ENCODE measurements at places on chromosomes 5 and 9.

- DNase-seq = peak; percentile 25
Observed at GRCh38 chr9:131709771-131710431, 30.0 kb downstream of the RAPGEF1 start.

- DNase-seq = no peak
Observed at GRCh38 chr9:130110596-130111021, 56.9 kb downstream of the GPR107 start.

DNA sequence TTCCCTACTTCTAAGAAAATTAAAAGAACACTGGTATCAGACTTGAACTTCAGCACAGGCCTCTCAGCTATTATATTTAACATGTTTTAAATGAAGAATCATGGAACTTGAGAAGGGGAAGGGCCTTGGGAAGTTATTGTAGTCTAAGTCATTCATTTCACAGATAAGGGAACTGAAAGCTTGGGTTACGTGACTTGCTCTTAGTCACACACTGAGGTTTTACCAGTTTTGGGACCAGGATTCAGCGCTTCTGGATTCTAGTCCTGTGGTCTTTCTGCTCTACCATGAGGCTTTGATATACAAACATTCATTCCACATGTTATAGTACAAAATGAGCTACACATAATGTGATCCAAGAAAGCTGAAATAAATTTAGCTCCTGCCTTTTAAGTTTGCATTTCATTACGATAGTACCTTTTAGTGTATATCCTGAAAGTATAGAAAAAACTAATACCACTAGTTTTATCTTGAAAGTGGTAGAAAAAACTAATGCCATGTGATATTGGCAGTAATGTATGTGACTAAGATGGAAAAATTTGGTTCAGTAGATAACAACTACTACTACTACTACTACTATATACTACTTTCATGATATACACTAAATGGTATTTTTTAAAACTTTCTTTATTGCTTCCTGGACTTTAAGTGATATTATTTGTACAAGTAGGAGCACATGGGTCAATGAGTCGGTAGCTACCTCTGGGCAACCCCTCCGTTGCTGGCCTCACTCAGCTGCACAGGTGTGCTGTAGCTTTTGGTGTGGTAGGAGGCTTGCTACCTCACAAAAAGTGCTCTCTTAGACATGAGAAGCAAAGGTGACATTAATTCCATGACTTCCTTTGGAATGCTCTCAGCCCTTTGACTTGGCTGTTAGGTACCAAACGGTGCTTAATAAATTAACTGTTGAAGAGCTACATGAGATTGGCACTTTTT, 40.7 kb downstream of the F2RL2 start:
- no peak for DNase-seq

GRCh38 chr5:84274585-84275468, 109.9 kb downstream of the EDIL3 start:
- no peak for DNase-seq

GRCh38 chr9:138075496-138075895, 197.9 kb downstream of the CACNA1B start:
- no peak for DNase-seq

Data from GM04503 (cell line).